ENCODE measurements at places on chromosomes 1 and 21.

- no peak for DNase-seq
These were observed 2.5 kb downstream of the LY9 start for GRCh38 chr1:160798439-160798838.

DNA sequence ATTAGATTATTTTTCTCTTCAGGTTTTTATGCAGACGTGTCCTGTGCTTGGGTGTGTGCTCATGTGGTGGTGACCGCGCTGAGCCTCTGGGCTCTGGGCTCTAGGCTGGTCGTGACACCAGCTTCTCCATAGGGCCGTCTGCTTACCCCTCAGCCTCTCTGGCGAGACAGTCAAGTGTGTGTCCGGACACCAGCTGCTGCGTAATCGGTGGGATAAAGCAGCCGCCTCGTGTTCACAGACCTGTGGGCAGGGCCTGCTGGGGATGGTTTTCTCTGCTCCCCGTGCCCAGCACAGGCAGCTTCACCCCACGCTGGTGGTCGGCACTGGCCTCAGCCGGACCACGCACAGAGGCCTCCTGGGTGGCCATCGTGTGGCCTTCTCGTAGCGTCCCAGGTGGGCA, 33.6 kb upstream of the DIP2A start:
- DNase-seq: no peak

- DNase-seq: no peak
These were observed 89.5 kb upstream of the CSF3R start for GRCh38 chr1:36572142-36572715.

DNA sequence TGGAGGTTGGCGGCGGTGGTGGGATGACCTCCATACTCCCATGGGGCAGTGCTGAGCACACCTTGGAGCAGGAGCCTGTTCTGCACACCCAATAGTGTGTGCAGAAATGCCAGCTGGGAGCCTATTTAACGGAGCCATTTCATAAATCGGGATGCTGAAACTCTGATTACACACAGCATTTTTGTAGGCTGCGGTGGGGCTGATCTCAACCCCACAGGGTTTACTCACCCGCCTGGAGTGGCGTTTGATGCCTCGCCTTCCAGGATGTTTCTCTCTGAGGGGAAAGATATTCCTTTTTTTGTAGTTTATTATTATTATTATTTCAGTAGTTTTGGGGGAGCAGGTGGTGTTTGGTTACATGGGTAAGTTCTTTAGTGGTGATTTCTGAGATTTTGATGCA, 82.6 kb upstream of the WDR26 start:
- DNase-seq: no peak

GRCh38 chr1:41100170-41100569, 78.6 kb upstream of the SLFNL1 start:
- DNase-seq: no peak

GRCh38 chr1:15974855-15975254, 1.0 kb downstream of the ZBTB17 start:
- DNase-seq: no peak

DNA sequence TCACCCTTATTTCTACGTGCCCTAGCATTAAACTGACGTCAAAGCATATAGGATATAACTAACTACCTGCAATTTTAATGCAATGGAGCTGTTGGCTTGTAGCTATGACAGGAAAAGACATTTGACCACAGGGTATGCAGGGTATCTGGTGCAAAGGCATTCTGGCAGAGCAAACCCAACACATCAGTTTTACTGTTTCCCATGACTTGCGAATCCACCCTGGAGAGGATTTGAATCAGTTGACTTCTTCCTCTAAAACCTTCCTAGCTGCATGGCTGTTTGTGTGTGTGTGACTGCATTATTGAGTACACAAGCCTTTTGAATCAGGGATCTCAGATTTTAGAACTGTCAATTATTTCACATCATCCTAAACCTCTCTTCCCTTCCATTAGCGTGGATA, 41.7 kb upstream of the SYT14 start:
- DNase-seq: peak; percentile 36

- no peak for DNase-seq
These were observed 34.8 kb downstream of the LIN9 start for GRCh38 chr1:226274138-226274537.

- DNase-seq: no peak
These were observed 181.5 kb upstream of the C1orf105 start for GRCh38 chr1:172238965-172239364.

DNA sequence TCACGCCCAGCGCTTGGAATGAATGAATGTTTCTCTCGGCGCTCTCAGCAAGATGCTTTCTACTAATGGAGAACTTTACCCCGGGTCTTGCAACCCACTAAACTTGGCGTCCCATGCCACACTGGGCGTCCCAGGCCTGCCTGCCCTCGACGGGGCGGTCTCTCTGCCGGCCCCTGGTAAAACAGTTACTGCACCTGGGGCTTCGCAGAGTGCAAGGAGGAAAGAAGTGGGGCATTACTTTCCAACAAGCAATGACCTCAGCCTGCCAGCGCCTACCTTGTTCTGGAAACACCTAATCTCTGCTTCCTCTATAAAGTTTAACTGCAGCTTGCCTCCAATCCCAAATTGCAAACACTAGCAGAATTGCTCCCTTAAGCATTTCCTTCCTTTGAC, 27.8 kb upstream of the NFIA start:
- DNase-seq: no peak

DNA sequence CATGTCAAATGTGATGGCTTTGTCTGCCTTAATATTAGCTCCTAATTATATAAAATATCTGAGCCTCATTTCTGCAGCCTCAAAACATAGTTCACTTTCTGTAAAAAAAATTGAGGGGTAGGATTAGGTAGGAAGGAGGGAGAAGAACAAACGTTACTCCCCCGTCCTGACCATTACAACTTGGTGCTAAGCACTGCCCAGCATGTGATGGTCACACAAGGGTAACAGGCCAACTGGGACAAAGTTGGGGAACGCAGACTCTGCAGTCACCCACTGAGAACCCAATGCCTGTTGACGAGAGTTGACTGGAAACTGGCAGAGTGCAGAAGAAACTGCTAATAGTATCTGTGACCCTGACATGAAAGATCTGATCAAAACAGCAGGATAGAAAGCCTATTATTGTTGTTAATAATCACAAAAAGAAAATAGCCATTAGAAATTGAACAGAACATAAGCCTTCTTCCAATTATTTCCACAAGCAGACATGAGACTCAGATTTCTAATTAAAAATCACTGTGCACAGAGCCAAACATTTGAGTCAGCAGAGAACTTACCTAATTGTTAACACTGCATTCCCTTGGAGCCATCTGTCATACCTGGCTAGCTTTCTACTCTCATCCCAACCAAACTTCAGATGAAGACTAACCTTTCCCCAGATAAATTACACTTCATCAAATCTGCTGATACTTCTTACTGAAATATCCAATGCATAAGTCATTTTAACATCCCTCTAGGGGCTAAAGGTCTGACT, 5.5 kb downstream of the SORT1 start:
- no peak for DNase-seq

DNA sequence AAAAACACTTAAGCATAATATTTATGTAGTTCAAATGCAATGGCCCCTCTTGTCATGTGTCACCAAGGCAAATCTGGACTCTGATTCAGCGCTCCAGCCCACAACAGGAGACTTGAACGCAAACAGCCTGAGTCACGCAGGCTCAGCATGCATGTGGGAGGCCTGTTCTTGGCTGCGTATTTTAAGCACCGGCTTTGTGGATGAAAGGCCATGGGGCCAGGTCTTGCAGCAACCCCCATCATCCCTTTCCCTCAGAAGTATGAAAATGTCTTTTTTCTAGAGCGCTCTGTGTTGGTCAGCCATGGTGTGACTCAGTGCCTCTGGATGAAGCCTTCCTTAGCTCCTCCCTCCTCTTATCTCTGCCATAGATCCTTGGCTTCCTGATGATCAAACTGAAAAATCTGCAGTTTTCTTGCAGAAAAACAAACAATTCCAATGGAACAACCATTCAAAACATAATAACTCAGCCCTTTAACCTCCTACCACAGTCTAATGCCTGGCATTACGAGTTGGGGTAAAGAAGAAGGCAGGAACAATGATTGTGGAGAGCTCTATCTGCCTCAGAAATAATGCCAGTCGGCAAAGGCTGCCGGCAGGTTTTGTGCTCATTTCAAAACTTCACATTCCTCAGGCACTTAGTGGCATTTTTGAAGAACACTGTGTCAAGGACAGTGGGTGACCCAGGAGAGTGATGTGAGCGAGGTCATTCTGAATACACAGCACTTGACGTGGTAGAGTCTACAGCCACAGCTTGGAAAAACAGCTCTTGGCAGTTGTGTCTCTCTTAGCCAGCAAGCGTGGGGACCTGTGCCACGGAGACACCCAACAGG, 167.5 kb downstream of the CLIC6 start:
- peak; percentile 99 for DNase-seq

GRCh38 chr1:109763646-109764415, at the start of gene EPS8L3:
TSS of gene EPS8L3 (minus strand) at chr1:109763923. CDS start at chr1:109761749, 2,174 bp downstream.
- DNase-seq: no peak

GRCh38 chr1:7264101-7264500, 478.8 kb downstream of the CAMTA1 start:
- no peak for DNase-seq

- no peak for DNase-seq
These were observed 1.8 kb upstream of the TFF2 start for GRCh38 chr21:42352441-42353095.

DNA sequence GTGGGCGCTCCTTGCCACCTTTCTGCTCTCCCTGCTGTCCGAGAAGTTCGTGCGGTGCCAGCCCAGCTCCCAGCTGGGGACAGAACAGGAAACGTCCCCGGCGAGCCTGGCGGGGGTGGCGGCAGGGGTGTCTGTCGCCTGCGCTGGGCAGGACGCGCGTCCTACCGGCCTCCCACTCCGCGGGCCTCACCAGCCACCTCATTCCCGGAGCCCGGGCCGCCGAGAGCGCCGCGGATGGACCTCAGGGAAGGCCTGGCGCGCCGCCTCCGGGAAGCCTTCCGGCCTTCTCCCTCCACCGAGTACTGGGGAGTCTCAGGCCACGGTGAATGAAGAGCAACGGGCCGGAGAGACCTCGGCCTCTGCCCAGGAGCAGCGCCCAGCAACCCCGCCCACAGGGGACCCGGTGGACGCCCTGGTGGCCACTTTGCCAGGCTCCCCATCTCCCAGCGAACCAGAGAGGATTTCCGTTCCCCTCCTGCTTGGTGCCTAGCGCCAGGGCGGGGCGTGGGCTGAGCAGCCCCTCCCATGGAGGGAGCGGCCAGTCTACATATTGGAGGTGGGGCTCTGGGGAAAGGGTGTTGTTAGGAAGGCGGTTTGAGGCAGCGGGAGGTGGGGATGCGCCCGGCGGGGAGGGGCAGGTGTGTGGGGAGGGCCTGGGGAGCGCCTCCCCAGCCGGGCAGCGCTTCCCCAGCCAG, 9.5 kb upstream of the TNFRSF14 start:
- peak; percentile 67 for DNase-seq

GRCh38 chr1:199878823-199879222, 148.7 kb upstream of the NR5A2 start:
- DNase-seq: no peak

- DNase-seq: no peak
These were observed 30.6 kb downstream of the POFUT2 start for GRCh38 chr21:45256912-45257672.

DNA sequence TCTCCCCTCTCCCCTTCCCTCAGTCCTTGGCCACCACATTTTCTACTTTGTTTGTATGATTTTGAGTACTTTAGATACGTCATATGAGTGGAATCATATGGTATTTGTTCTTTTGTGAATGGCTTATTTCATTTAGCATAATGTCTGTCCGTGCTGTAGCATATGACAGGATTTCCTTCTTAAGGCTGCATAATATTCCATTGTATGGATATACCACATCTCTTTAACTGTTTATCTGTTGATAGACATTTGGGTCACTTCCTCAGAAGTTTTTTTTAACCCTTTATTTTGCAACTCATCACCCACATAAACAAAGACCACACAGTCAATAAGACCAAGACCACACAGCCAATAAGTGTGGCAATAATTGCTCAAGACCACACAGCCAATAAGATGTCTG, 24.9 kb downstream of the FAM163A start:
- DNase-seq: no peak

DNA sequence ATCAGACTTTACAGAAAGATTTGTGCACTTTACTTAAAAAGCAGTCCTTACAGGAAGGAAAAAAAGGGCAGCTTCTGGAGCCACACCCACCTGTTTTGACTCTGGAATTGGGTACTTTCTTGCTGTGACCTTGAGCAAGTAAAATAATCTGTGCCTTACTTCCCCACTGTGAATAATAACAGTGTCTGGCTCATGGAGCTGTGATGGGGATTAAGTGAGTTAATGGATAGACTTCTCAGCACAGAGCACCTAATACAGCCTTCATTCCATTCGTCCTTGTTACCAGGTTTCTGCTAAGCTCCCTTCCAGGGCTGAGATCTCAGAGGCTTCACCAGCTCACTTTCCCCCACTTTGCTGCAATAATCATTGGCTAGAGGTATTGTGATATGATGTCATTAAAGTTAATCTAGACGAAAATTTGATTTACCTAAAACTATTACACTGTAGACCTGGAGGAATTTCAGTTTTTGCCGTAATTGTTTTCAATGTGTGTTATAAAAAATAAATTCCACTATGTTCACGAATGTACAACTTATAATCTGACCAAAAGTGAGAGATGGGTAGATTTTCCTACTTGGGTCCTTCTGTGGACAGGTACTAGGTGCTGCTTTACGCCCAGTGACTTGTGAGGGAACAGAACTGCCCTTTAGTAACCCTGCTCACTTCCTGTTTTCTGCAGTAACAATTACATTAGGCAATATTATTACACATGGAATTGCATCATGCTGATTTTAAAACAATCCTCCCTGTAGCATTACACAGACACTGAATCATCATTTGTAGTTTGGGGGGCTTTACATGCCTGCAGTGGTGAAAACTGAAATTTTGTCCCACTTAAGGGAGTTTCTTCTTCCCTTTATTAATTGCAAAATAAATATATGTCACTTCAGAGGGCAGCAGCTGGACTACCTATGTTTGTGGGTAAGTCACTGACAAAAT, 19.7 kb upstream of the ABCG1 start:
- DNase-seq: peak; percentile 75

GRCh38 chr1:91325456-91325855, 79.2 kb downstream of the HFM1 start:
- DNase-seq: no peak

- no peak for DNase-seq
These were observed 7.5 kb downstream of the HPCAL4 start for GRCh38 chr1:39683591-39684312.

DNA sequence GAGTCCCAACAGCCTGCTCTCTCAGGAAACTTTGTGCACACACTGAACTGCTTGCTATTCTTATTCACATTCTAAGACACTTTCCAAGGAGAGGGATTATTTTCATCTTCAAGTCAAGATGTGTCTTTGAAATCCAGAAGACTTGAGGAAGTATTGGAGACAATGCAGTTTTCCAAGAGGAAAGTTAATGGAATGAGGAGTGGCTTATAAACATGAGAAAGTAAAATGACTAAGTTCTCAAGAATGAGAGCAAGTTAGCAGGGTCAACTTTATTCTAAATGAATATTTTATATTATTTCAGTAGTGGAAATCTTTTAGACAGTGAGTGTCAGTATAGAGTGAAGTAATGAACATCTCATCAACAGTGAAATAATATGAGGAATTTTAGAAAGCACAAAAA, 1239.3 kb downstream of the MRPL39 start:
- DNase-seq: no peak

GRCh38 chr1:61090546-61091202, 8.3 kb downstream of the NFIA start:
- DNase-seq: no peak

- DNase-seq: no peak
These were observed 47.3 kb downstream of the FAM78B start for GRCh38 chr1:166119471-166119965.

- peak; percentile 93 for DNase-seq
These were observed 1.4 kb downstream of the HNRNPU start for GRCh38 chr1:244862699-244863490.
